Amygdala (tissue), 56 donors: ENCODE measurements at places on chromosomes 5 and 9.

- no peak for DNase-seq
These were observed 85.2 kb downstream of the MUSK start for GRCh38 chr9:110753731-110754231.

GRCh38 chr9:121399126-121399882 lies 29.3 kb upstream of the STOM start:
- DNase-seq = no peak

GRCh38 chr9:118423721-118424120 lies 719.5 kb downstream of the TLR4 start:
- DNase-seq = no peak

DNA sequence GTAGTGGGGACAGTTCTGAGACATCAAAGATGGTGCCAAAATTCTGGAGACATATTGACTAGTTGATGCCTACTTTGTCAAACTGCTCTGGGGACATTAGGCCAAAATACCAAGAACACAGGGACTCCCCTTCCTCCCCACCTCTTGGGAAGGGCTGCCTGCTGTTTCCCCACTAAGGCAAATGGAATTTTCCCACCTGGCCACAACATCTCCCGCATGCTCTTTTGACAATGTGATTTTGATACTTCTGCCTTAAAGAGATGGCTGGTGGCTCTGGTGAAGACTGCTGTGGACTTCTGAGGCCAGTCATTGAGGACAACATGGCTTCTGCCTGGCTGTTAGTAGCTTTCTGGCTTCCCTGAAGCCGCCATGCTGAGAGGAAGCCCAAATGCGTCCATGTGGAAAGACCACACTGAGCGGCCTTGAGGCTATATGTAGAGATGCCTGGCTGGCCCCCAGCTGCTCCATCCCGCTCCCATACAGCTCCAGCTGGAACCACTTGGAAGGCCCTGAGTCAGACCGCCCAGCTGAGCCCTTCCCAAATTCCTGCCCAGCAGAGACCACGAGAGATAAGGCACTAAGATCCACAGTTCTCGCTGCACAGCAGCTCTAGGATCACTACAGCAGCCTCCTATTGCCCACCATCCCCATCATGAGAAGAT lies 226.7 kb downstream of the SYK start:
- DNase-seq = no peak
